Activated naive CD8-positive, alpha-beta T cell treated with anti-CD3 and anti-CD28 coated beads, Interleukin-2, amount 50 U/mL, for 16 hours (primary cell): ENCODE measurements at places on chromosomes 7 and 10.

DNA sequence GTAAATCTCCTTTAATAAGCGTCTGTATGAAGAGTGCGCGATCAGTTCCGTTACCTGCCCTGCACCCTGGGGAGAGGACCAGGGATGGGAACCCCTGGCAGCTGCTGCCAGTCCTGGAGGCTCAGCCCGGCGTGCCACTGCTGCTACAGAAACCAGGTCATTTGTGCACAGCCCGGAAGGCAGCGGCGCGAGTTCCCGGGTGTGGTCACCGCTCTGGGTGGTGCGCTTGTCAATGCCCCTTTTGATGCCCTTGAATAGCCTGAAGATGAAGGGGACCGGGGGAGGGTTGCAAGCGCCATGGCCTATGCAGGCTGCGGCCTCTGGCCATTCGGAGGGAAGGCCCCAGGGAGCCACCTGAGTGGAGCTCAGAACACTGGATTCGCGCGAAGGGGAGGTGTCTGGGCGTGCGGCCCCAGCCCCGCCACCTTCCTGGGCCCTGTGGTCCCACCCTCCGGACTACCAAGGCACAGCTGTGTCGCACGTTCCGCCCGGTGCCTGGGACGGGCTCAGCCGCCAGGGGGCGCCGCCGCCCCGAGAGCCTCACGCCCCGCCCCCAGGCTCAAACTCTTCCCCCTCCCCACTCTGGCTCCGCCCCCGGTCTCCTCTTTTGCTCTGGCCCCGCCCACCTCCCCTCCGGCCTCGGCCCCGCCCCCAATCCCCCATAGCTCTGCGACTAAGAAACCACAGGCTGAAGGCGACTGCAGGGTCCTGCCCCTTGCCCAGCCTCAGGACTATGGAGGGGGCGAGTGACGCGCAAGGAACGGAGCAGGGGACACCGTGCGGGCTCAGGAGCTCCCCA, 16.5 kb downstream of the AP5Z1 start:
- DNase-seq = peak; percentile 65

GRCh38 chr10:29245476-29245875, 43.4 kb upstream of the LYZL1 start:
- DNase-seq = no peak

- no peak for DNase-seq
Measured at GRCh38 chr7:24756545-24757352, 515 bp downstream of the GSDME start.

GRCh38 chr10:99534450-99534938, 1.8 kb downstream of the NKX2-3 start:
- DNase-seq = no peak

- no peak for DNase-seq
Measured at GRCh38 chr10:82409671-82410070, 534.7 kb downstream of the NRG3 start.

GRCh38 chr7:28793381-28794085, 164.6 kb downstream of the TRIL start:
- DNase-seq = no peak

- no peak for DNase-seq
Measured at GRCh38 chr7:153934629-153935028, 117.6 kb upstream of the DPP6 start.

- DNase-seq = no peak
Measured at GRCh38 chr10:67433276-67433675, 262.7 kb downstream of the CTNNA3 start.

DNA sequence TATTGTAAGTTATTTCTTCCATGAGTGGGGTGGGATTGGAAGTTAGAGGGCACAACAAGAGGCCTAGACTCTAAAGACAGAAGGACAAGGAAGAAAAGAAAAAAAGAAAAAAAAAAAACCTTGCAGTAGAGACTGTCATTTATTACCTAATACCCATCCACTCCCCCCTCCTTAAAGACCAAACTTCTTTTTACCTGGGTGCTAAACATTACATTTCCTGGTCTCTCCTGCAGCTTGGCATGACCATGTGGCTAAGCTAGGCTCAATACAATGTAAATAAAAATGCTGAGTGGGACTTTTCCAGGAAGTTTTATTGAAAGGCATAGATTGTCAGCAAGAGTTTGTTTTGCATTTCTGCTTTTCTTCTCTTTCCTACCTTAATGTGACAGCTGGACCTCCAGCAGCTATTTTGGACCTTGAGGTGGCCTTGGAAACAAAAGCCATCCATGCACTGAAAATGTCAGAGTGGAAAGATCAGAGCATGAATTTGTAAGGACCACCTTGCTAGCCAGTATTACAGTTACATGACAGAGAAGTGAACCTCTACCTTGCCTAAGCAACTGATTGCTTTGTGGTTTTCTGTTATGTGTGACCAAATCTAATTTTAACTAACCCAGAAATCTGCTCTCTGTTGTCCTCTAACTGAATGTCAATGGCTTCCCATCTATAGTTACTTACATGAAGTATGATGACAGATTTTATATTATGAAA, 81.3 kb upstream of the SFMBT2 start:
- DNase-seq = no peak

DNA sequence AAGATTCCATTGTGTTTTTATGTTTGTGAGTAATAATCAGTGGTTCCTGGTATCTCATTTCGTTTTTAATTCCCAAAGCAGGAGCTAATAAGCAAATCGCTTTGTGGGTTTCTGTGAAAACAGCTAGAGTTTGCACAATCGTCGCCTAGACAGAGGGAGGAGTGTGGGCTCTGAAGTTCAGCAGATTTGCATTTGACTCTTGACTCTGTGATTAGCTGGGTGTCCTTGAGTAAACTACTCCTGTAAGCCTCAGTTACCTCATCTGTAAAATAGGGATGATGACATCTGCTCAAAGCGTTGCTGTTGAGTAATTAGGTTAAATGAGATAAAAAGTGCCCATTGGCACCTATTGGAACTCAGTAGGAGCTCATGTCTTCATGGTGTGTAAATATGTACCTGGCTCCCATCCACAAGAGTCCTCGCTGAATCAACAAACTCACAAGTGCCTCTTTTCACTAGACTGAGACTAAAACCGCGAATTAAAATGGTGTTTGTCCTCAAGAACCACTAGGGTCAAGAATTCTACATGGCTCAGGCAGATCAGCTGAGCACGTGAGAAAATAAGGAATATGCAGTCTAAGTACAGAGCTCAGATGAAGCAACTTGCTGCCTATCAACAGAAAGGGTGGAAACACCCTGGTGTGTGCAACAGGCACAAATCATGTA, 385.8 kb upstream of the C7orf33 start:
- no peak for DNase-seq

DNA sequence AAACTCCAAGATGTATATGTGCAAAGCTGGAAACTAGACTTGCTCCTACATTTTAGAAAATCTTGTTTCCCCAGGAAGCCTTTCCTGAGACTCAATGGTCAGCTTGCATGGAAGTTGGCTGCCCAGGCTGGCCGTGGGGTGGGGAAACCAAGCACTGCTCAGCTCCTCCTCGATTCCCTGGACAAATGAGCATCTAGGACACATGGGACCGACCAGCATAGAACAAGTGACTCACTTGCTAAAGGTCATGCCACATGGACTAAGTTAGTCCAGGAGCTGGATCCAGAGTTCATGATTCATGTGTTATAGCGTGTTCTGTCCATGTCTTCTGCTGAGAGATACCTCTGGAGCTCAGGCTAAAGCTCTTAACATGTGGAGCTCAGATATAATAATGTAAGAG, 6.2 kb downstream of the FAM180A start:
- no peak for DNase-seq
